ENCODE measurements at places on chromosomes 7 and 10.

DNA sequence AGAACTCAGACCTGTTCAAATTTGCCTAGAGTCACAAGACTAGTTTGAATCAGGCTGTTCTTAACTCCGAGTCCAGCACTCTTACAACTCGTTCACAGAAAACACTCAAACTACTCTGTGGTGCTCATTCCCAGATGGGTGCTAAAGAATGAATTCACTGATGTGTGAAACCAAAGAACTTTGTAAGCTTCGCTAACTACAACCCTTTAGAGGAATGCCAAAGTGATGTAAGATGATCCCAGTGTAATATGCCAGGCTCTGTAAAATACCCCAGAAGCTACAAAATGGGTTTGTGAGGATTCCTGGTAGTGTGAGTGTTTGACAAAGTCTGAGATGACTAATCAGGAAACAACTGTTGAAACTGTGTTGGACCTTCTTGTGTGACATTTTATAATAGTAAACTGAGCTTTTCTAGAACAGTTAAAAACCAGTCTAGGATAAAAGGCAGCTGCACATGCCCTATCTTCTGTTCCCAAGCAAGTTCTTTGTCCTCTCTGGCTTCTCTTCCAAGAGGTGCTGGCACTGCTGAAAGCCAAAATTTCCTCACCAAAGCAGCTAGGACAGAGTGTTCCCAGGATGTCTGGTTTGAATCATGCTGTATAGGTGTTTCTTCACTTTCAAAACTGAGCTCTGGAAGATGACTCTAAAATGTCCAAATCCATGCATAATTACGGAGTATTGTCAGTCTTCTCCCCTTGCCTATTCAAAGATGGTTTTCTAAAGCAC lies 527.6 kb downstream of the SORCS1 start:
- no peak for DNase-seq

DNA sequence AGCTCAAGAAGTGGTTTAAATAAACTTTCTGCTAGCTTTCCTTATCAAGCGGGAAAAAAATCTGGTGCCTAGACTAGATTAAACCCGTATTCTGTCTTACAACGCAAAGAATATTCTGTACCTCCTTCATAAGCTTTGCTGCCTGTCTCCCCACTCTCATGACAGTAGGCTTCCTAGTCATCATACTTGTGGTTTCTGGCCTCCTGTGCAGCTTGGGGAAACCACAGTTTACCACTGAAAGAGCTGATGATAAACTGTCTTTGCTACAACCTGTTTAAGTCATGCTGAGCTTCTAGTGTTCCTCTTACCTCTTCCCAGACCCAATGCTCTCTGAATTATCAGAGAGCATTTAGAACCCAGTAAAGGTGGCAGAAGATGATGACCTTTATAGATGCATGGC lies 55.0 kb downstream of the PODXL start:
- DNase-seq = no peak

- no peak for DNase-seq
Observed at GRCh38 chr7:115356139-115356746, 434.3 kb downstream of the MDFIC start.

GRCh38 chr10:2619472-2619871 lies 447.9 kb upstream of the PFKP start:
- DNase-seq = no peak

- no peak for DNase-seq
Observed at GRCh38 chr7:51645255-51645654, 328.6 kb upstream of the COBL start.

DNA sequence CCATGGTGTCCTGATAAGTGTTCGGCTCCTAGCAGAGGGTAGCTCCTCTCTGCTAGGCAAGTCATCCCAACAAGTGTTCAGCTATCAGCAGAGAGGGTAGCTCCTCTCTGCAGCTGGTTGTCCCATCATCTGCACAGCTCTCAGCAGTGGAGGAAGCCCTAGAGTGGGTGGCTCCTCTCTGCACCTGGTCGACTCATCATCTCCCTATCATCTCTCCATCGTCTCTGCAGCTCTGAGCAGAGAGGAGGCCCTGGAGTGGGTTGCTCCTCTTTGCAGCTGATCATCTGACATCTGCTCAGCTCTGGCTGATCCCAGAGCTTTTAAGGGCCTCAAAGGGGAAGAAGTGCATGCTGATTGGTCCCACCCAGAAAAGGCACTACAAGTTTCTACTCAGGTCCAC lies 199.9 kb upstream of the KMT2E start:
- DNase-seq = no peak

All from stromal cell of bone marrow (primary cell).